Adrenal gland (tissue), 19 donors: ENCODE measurements at places on chromosomes 7 and 10. TPM values are rescaled to one million over a fixed set of nuclear protein-coding genes. Genes with fewer than 3 reads are reported as not detected.

The PLEKHA8 gene
- 6.6 TPM for polyA plus RNA-seq

The TBC1D12 gene
- 6.7 TPM for polyA plus RNA-seq

The AKR1D1 gene
- polyA plus RNA-seq: not detected

The TRIM50 gene
- not detected for polyA plus RNA-seq

- peak within 1 kb of the TSS; percentile 93 for H3K27ac ChIP-seq
- DNase-seq: peak; percentile 90
- H3K36me3 ChIP-seq: no peaks in the 10 kb centered on the region
- peak within 1 kb of the TSS; percentile 93 for H3K4me3 ChIP-seq
- H3K27me3 ChIP-seq: no peaks in the 10 kb centered on the region
Observed at GRCh38 chr7:42236976-42237810, at the start of gene GLI3. GLI3 (minus strand) TSS chr7:42237209; CDS start chr7:42223253, 13,956 bp downstream.

- DNase-seq: peak; percentile 76
- H3K4me3 ChIP-seq: no peak overlapping the region
- H3K27ac ChIP-seq: peak overlapping the region; percentile 66
- no peaks in the 10 kb centered on the region for H3K27me3 ChIP-seq
Observed at GRCh38 chr10:30529373-30529998, 95.5 kb downstream of the MAP3K8 start.
